ENCODE measurements at places on chromosomes 6 and 20.
A peak's percentile ranks its signal among the peaks of the same experiment; 100 is the strongest.

DNA sequence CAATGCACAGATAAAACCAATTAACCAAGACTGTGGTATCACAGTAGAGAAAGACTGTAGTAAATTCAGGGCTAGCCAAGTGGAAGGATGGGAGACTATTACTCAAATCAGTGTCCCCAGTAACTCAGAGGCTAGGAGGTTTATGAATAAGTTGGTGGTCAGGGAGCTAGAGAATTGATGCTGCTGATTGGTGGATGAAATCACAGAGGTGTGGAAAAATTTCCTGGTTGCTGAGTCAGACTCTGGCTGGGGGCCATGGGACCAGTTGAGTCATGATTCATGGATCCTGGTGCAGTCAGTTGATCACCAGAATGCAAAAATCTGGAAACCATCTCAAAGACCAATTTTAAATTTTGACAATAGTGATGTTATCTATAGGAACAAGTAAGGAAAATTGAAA, 555.9 kb downstream of the C6orf118 start:
- DNase-seq = no peak

GRCh38 chr20:61500791-61501321, 248.8 kb downstream of the CDH4 start:
- no peak for DNase-seq

GRCh38 chr6:28209753-28210535, 15.1 kb upstream of the ZSCAN9 start:
- DNase-seq = peak; percentile 18

DNA sequence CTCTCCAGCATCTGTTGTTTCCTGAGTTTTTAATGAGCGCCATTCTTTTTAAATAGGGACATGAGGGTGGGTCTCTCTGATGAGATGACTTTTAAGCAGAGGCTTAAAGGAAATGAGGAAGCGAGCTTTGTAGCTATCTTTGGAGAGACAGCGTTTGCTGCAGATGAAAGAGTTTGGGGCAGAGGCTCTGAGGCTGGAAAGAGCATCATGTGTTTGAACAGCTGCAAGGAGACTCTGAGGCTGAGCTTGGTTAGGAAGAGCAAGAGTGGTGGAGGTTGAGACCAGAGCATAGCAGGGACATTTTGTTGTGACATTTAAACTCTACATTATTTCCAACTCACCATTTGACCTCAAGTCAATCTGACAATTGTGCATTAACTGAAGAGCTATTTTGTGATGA, 38.3 kb upstream of the TMX4 start:
- DNase-seq = no peak

DNA sequence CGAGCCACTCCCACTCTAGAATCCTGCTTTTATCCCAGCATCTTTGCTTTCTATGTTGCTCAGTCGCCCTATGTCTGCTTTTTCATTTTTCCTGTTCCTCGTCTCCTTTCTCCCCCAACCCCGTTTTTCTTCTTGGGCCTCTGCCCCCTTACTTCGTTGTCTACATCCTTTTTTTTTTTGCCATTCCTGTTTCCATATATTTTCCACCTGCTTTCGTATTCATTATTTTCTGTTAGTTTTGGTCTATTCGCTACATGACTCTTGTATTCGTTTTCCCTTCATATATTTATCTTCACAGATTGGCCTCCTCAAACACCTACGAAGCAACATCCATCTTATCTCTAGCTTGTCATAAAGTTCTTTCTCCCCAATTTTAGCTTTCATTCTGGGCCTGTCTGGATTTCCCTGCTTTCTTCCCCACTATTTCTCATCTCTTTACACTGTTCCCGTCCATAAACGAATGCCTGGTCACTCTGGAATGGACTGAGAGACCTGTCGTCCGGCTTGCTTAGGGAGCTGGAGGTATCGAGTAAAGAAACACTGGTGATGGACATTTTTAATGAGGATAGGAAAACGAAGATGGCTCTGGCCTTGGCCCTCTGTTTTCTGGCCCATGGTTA, 915 bp downstream of the PRRC2A start:
- DNase-seq = no peak
